Muscle of arm (tissue), 14 donors: ENCODE measurements at places on chromosomes 13 and 19.

GRCh38 chr13:61857198-61857597, 441.5 kb upstream of the PCDH20 start:
- no peak for DNase-seq

- DNase-seq: no peak
These were observed 82.5 kb downstream of the KLF5 start for GRCh38 chr13:73141292-73141771.

GRCh38 chr13:26978081-26978860, 193.3 kb downstream of the USP12 start:
- DNase-seq: no peak

DNA sequence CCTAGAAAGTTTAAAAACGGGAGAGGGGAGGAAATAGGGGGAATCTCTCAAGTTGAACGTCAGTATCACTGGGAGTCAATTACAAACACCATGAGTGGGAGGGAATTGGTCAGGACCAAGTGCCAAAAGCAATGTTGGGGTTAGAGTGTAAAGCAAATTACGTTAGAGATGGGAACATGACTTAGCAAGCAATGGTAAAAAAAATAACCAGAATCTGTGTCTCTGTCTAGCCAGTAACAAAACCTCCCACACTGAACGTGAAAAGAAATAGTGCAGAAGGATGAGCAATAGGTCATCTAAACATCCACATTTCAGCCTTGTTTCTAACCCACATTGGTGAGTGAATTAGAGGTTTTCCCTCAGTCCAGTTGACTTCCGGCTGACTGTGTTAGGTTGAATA, 242.2 kb downstream of the COG6 start:
- no peak for DNase-seq
